H9 (cell line): ENCODE measurements at places on chromosomes 2 and 18.

DNA sequence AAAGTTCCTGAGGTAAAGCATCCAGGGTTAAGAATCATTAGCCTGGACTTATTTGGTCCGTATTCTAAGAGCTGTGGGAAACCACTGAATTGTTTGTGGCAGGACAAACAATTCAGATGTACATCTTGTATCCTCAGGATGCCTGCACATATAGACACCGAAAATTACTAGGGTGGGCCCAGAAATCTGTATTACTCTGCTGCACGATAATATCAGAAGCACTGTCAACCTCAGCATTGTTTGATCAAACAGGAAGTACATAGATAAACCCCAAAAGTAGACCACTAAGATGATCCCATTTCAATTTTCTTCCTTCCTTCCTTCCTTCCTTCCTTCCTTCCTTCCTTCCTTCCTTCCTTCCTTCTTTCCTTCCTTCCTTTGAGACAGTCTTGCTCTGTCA is 34.2 kb upstream of the SPRED2 start:
- DNase-seq: no peak

- DNase-seq: no peak
These were observed 95.2 kb downstream of the ZNF516 start for GRCh38 chr18:76399613-76400391.

GRCh38 chr18:28132084-28132483 is 44.8 kb downstream of the CDH2 start:
- DNase-seq: no peak

- DNase-seq: no peak
These were observed 24.5 kb upstream of the RAPH1 start for GRCh38 chr2:203559641-203560040.

GRCh38 chr2:11388262-11389051 is 44.0 kb upstream of the ROCK2 start:
- no peak for DNase-seq

DNA sequence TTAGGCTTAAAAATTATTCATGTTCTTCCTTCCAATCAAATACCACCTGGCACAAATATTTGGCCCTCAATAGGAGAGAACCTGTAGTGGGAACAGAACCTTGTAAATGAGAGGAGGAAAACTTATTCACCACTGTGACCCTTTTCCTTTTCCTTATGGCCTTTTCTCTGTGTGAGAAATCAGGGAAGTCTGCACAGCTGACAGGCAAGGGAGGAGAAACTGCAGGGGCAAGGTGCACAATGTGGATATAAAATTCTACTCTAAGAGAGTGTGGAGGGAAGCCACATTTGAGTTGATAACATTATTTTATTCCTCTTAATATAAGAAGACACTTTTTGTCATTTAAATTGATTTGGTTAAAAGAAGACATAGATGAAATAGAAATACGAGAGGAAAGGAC is 1247.0 kb upstream of the CHAC2 start:
- no peak for DNase-seq

DNA sequence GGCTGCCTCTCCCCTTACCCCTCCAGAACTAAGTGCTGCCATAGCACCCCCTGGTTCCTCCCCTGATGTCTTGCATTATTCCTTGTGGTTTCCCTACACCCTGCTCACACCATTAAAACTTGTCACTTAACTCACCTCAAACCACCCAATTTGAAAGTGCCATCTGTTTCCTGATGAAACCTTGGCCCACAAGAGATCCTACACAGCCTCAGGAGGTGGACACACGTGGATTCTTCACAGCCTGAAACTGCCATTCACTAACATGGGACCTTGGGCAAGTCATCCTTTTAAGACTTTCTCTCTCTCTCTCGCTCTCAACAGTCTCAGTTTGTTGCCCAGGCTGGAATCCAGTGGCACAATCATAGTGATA is 27.5 kb upstream of the FAM124B start:
- DNase-seq: no peak
